ENCODE measurements at places on chromosomes 13 and 19.
A peak's percentile ranks its signal among the peaks of the same experiment; 100 is the strongest.

- DNase-seq: no peak
These were observed 1.6 kb downstream of the GRIK5 start for GRCh38 chr19:42068361-42068755.

DNA sequence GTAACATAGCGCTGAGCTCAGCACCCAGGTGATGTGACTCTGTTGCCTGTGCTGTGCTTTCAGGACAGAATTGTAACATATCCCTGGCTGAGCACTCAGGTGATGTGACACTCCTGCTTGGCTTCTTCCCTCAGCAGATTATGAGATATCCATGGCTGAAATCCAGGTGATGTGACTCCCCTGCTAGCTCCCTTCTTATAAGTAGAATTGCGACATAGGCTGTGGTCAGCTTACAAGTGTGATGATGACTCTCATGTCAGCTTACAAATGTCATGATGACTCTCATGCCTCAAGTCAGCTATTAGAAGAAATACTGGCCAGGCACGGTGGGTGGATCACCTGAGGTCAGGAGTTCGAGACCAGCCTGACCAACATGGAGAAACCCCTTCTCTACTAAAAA, 14.3 kb upstream of the ZNF429 start:
- no peak for DNase-seq

GRCh38 chr19:5288347-5288739, 52.3 kb downstream of the PTPRS start:
- DNase-seq: no peak

DNA sequence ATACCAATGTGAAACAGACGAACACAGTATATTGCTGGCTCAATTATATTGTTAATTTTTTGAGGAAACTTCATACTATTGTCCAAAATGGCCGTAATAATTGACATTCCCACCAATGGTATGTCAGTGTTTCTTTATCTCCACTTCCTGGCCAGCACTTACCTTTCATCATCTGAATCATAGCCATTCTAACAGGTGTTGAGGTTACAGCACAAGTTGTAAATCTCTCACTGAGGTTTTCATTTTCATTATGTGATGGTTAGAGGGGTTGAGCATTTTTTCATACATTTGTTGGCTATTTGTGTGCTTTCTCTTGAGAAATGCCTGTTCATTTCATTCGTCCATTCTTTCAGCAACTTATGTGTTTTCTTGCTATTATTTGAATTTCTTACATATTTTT, 824.0 kb downstream of the UQCRFS1 start:
- DNase-seq: no peak

- DNase-seq: peak; percentile 24
These were observed 124.1 kb downstream of the COG6 start for GRCh38 chr13:39779337-39780265.

DNA sequence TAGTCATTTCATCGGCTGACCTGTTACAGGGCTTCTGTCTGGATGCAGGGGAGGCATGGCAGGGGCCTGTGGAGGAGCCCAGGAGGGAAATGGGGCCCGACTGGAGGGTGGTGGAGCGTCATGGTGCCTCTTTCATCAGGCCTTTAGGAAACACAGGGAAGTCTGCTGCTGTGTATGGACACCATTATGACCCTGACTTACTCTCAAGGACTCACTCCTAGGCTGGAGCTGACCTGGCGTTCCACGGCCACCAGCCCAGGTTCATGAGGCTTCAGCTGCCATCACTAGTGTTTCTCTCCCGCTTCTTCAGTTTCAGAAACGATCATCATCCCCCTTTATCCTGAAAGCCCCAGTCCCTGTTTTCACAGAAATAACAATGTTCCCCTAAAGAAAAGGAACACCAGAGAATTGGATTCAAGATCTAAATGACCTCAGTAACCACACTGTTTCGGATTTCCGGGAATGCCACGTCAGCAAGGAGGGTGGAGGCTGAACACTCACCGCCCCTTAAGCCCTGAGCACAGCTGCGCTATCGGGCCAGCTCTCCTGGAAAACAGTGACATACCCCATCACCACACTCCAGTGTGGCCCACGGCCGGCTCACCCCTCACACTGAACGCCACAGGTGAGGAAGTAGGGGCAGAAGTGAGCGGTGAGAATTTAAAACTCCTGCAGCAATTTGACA, 67.6 kb downstream of the SOX1 start:
- DNase-seq: no peak

- no peak for DNase-seq
These were observed 1127.3 kb downstream of the PCDH9 start for GRCh38 chr13:66102864-66103263.

DNA sequence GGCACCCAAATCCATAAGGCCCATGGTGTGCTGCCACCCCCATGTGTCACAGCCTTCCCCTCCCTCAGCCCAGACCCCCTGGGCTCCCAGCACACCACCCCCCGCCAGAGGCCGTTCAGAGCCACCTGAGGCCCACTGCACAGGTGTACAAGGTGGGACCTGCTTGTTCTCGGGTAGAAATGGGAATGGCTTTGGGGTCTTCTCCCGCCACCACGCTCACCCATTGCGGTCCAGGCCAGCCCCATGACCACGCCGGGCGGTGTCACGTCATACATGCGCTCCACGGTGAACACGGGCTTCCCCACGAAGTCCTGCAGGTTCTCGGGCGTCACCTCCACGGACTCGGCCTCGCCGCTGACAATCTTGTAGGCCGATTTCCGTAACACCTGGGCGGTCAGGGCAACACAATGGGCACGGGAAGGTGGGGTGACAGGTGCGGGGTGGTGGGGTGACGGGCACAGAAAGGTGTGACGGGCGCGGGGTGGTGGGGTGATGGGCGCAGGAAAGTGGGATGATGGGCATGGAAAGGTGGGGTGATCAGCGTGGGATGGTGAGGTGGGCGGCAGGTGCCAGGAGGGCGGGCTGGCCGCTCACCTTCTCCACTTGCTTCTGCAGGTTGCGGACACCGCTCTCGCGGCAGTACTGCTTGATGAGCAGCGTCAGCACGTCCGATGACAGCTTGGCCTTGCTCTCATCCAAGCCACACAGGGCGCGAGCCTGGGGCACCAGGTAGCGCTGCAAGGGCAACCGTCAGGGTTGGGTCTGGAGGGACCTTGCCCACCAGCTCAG, 4.3 kb downstream of the RPL36 start:
- DNase-seq: no peak

DNA sequence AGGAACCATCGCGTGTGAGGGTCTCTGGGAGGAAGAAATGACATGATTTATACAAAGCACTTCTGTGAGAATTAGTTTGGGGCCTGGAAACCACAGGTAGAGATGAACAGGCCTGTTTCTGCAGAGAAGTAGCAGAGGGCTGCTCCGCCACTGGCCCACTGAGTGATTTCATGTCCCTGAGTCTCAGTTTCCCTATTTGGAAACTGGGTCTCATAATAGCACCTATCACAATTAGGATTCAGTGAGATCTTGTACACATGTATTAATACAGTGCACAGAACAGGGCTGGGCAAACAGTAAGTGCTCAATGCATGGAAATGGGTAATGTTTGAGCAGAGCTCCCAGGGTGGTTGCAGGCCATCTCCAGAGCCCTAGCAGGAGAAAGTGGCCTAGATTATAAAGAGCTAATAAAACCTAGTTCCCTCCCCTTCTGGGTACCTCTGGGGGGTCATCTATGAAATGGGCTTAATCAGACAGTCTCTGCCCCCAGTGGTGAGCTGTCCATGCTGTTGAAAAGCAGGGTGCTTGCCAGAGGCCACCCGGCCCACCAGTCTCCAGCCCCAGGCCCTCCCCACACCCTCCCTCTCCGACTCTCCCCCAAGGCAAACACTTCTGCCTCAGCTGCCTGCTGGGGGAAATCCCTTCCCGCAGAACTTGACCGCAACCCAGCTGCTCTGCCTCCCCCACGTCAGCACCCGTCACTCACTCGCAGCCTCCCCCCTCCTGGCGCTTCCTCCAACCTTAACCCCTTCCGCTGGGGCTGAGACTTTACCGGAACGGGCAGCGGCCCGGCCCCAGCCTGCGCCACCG, 4.5 kb downstream of the BCL3 start:
- peak; percentile 90 for DNase-seq

GRCh38 chr13:67048084-67048820, 181.9 kb downstream of the PCDH9 start:
- DNase-seq: no peak

- no peak for DNase-seq
These were observed 10.2 kb downstream of the CCDC97 start for GRCh38 chr19:41320185-41320518.

- no peak for DNase-seq
These were observed 2213.9 kb upstream of the PCDH20 start for GRCh38 chr13:63629591-63629990.

DNA sequence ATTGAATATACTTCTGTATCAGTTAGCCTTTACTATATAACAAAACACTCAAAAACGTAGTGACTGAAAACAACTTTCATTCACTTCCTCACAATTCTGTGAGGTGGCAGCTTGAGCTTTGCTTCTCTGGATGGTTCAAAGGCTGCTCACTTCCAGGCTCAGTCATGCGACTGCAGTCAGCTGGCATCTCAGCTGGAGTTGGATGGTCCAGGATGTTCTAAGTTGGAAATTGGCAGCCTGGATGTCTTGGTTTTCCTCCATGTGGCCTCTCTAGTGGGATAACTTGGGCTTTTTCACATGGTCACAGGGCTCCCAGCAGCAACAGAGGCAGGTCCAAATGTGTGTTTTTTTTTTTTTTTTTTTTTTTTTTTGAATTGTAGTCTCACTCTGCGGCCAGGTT, 204.4 kb downstream of the LACC1 start:
- DNase-seq: no peak

DNA sequence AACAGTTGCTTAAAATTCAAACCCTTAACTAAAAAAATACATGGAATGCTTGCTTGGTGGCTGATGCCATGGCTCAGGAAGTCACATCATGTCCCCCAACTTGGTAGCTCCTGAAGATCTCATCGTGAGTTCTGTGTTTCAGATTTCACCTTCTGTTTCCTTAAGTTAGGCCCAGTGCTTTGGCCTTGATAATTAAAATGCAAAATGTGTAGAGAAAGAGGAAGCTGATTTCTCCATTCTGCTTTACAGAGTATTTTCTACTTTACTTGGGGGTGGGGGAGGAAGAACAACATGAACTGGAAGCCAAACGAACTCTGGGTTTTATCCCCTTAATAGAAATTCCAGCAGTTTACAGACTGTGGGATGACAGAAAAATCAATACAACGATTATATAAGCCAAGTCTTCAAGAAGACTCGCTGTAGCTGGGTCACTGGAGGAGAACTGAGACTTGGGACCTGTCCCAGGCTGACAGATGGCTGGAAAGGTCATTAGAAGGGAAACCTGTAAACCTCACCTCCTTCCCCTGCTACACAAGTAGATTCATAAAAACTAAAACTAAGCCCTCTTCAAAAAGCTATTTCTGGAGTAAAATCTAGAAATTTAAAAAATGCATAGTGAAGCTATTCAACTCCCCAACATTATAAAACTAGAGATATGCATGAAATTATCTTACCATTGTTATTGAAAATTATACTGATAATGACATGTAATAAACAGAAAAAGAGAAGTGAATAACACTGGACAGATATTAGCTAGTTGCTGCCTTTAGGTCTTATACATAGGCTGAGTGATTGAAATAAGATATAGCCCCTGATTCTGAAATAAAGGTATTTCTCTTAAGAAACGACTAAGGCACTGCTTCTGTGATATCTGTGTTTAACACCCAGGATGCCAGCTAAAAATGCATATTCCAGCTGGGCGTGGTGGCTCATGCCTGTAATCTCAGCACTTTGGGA, 22.1 kb upstream of the GGACT start:
- DNase-seq: no peak

DNA sequence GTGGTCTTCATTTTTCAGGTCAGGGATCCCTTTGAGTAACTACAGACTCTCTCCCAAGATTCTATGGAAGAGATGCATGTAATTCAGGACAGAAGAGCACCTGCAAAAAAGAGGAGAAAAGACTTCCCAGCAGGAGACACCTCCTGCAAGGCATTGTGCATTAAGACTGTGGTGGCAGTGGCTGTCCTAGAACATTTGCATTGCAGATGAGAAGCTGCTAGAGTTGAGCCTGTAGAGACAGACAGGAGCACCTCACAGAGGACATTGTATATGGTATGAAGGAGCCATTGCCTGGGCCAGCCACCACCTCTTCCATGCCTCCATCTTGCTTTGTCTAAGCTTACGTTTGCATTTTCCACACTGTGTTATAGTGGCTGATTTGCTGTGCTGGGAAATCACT, 11.2 kb upstream of the MYO16 start:
- no peak for DNase-seq

DNA sequence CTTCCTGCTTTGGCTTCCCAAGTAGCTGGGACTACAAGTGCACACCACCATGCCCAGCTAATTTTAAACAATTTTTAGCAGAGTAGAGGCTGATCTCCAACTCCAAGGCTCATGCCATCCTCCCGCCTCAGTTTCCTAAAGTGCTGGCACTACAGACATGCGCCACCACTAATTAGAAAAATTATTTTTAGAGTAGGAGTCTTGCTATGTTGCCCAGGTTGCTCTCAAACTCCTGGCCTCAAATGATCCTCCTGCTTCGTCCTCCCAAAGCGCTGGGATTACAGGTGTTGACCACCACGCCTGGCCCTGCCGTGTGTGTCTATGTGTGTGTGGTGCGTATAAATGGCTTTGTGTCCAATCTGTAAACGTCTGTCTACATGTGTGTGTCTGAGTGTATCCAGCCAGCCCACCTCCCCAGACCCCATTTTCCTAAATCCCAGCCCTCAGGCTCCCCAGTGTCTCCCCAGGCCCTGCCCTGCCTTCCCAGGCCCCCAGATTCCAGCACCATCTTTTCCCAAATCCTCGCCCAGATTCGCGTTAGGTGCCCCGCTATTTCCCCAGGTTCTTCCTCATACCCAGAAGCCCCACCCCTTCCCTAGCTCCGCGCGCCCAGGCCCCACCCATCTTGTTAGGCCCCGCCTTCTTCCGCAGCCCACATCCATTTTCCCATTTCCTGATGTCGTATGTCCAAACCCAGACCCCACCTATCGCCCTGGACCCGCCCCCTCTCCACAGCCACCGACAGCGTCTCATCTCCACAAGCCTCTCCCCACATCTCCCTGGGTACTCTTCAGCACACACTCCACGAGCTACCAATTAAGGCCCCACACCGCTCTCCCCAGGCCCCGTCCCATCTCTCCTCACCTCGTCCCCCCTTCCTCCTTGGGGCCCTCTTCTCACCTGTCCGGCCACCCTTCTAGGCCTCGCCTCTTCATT, 24.9 kb downstream of the SLC8A2 start:
- DNase-seq: no peak

GRCh38 chr19:49497789-49498103, 1.5 kb downstream of the RPS11 start:
- no peak for DNase-seq

- no peak for DNase-seq
These were observed 54.7 kb upstream of the F7 start for GRCh38 chr13:113050734-113051431.

DNA sequence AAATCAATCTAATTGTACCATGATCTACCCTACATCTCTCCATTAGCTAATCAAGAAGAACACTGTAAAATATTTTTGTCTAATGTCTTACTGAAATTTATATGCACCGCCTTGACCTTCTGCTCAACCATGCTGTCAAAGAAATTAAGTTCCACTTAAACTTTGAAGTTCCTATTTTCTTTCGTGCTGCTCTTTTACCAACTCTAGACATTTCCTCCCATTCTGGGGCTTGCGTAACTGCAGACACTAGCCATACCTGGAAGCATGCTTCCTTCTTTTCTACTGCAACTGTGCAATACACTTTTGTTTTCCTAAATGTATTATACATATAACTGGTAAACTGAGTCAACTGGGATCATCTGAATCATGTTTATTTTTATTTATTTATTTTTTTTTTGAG, 8.5 kb upstream of the UBE2L5 start:
- no peak for DNase-seq
